SHP77 (cell line): ENCODE measurements at places on chromosomes 2 and 18.

- DNase-seq, result no peak
Observed at GRCh38 chr2:203758841-203759689, 52.6 kb downstream of the CD28 start.

- DNase-seq, result no peak
Observed at GRCh38 chr2:178828486-178828881, 21.3 kb upstream of the TTN start.

GRCh38 chr2:200905618-200906296 lies 16.6 kb downstream of the NIF3L1 start:
- peak; percentile 11 for DNase-seq

- no peak for DNase-seq
Observed at GRCh38 chr2:165634282-165634681, 159.8 kb downstream of the GALNT3 start.

DNA sequence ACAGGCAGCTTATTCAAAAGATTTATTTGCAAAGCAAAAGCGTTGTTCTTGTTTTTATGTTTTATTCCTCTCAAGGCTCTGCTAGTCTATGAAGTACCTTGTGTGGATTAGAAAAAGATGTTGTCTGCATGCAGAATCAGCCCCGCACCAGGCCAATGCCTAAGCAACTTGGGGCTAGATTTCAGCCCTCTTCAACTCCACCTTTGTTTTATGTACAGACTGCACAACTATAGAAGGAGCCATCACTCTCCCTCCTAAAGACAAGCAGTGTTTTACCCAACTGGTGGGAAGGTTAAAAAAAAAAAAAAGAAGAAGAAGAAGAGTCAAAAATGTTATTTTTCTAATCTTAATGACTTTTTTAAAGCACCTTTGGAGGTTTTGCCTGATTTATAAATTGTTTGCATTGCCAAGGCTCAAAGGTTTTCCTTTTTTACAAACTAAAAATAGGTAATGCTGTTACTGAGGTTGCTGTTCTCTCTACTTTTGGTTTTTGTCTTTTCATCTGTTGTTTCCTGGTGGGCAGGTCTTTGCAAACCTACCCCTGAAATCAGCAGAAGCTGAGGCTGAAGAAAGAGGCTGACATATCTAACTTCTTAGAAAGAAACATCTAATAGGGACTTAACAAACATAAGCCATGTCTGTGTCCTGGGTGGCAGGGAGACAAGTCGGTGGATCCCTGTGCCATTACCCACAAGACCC lies 164.0 kb downstream of the SLC39A10 start:
- DNase-seq, result no peak

DNA sequence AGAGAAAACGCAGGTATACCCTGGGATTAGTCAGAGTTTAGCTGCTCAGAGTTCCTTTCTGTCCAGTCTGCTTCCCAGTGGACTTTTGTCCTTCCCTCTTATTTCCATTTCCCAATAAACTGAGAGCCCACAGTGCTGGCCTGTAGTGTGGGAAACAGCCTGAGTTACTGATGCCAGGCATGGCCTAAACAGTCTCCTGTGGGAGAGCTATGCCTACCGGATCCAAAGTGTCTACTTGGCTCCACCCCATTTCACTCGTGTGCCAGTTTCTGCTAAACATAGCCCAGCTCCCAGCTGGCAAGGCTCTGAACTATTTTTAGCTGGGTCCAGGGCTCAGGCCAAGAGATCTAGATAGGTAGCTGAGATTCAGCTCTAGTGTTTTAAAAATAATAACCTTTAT lies 15.6 kb upstream of the PPP1CB start:
- peak; percentile 82 for DNase-seq

- no peak for DNase-seq
Observed at GRCh38 chr2:128593879-128594650, 275.4 kb upstream of the HS6ST1 start.

DNA sequence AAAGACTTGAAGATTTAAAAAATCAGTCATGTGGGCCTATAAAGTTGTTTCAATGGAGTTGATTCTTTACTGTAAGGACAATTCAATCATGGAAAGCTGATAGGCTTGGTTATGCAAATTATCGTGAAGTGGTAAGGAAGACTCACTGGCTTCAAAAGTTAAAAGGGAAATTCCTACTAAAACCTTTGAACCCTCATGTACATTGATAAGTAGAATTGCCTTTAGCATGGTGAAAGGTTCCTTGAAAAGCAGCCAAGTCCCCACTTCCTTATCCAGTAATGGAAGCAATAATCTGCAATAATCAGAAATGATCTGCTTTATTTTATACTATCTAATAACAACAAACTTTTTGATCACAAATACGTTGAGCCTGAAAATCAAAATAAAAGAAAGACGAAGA lies 14.4 kb upstream of the CCL20 start:
- no peak for DNase-seq

DNA sequence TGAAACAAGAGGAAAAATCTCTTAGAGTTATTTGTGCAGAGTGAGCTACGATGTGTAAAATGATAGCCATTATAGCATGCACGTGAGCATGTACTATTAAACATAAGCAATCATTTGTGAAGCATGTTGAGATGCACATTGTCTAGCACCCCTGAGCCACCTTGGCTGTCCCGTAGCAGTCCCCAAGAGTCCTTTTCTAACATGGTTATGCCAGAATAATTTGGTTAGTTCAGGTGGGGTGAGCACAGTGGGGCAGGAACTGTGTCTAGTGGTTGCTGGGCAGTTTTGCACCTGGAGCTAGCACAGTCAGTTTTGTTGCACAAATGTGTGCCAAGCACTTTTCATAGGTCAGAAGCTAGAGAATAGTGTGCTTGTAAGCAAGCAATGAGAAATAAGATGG lies 809.8 kb downstream of the RNF144A start:
- DNase-seq, result no peak

GRCh38 chr2:148764815-148765214 lies 110.2 kb upstream of the KIF5C start:
- no peak for DNase-seq

DNA sequence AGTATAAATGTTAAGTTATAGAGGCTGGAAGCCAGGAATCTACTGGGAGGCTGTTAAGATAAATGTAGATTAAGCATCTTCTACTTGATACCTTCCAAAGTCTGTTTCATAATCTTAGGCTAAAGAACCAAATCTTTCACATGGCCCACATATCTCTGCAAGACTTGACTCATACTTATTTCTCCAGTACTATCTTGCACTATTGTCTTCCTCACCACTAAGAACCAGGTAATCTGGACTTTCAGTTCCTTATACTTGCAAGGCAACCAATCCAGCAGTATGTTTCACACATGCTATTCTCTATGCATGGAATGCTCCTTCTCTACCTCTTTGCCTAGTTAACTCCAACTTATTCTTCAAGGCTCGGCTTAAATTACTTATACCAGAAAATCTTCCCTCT lies 62.2 kb downstream of the RBMS1 start:
- DNase-seq, result no peak
